Adrenal gland (tissue), 19 donors: ENCODE measurements at places on chromosomes 2 and 18.
A peak's percentile ranks its signal among the peaks of the same experiment; 100 is the strongest.

GRCh38 chr18:31819106-31819924 lies 58.6 kb upstream of the SLC25A52 start:
- no peak for DNase-seq

- DNase-seq = no peak
Measured at GRCh38 chr2:95382686-95383634, 19.5 kb upstream of the FAHD2A start.

- no peak for DNase-seq
Measured at GRCh38 chr2:127406454-127406853, 11.8 kb upstream of the PROC start.

DNA sequence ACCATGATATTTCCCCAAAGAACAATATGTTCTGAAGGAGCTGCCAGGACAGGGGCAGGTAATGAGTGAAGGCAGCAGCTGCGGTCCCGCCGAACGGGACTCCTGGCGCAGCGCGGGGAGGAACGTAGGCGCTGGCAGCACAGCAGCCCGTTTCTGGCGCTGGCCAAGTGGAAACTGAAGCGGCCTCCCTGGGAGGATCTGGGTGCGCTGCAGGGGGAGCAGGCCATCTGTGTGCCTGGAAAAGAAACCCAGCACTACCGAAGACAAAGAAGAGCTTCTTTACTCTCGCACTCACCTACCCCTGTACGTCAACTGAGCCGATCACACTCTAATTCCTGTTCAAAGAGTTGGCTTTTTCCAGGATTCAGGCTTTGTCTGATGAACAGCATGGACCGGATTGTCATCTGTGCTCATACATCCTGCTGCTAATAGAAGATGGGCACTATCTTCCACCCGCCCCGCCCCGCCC lies 11.8 kb downstream of the G6PC2 start:
- peak; percentile 15 for DNase-seq

- DNase-seq = no peak
Measured at GRCh38 chr2:192026059-192026824, 168.5 kb downstream of the TMEFF2 start.

GRCh38 chr18:44876755-44877154 lies 196.1 kb downstream of the SETBP1 start:
- no peak for DNase-seq

DNA sequence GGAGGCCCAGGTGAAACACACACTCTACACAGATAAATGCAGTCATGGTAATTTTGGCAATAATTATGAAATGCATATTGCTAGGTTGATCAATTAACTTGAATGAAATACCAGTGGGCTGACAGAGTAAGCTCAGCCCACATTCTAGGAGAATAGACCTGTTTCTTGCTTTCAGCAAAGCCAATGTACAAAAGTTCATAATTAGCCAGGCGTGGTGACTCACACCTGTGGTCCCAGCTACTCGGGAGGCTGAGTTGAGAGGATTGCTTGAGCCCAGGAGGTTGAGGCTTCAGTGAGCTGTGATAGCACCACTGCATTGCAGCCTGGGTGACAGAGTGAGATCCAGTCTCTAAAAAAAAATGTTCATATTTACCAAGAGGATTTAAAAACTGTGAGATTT lies 15.7 kb upstream of the MBP start:
- no peak for DNase-seq

DNA sequence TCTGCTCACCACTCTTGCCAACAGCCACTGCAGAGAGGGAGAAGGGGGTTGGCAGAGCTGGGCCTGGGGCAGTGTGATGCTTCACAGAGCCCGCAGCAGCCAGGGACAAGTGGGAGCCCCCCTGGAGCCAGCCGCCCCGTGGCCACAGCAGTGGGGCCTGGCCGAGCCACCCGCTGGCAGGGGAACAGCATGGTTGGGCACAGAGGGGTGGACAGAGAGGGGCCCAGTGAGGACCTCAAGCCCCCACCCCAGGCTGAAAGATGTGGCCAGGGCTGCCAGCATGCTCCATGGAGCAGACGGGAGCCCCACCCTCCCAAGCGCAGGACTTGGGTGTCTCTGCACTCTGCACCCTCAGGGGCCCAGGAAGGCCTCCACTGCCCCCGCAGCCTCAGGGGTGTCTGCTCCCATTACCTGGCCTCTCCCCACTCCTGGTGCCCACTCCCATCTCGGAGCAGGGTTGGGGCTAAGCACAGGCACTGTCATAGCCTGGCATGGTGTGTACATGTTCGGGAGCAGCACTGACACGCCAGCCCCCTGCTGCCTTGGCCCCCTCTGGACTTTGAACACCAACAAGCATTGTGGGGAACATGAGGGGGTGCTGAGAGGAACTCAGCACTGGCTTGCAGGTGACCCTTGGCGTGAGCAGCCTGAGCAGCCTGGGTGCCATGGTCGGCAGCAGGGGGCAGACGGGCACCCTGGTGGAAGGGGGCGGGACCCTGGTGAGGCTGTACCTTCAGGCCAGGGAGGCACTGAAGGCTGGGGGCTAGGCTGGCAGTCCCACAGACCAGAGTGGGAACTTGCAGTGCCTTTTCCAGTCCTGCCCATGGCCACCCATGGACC lies 279.6 kb upstream of the CYP26B1 start:
- no peak for DNase-seq

DNA sequence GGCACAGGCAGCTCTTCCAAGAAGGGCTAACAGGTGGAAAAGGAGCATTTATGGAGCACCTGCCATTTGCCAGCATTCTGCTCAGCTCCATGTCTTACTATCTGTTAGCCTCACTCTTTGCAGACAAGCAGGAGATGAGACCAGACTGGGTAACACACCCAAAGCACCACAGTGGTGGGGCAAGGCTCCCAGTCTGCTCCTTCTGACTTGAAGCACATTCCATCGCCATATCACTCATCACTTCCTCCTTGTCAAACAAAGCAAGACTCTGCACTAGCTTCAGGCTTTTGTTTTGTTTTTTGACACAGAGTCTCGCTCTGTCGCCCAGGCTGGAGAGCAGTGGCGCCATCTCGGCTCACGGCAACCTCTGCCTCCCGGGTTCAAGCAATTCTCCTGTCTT lies 182.8 kb downstream of the MGAT5 start:
- DNase-seq = no peak

DNA sequence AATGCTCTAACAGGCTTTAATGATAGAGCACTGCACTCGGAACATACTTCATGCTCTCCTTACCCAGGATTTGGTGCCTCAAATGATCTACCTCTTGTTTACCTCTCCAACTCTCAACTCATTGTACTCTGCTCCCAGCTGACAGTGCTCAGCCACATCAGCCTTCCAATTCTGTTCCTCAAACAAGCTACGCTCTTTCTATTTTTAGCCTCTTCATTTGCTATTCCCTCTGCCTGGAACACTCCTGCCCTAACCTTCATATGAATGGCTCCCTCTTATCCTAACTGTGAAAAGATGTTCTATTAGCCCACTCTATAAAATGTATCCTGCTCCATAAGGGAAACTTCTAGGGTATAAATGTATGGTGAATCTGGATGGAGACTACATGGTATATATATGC lies 42.5 kb downstream of the PIGN start:
- DNase-seq = no peak

DNA sequence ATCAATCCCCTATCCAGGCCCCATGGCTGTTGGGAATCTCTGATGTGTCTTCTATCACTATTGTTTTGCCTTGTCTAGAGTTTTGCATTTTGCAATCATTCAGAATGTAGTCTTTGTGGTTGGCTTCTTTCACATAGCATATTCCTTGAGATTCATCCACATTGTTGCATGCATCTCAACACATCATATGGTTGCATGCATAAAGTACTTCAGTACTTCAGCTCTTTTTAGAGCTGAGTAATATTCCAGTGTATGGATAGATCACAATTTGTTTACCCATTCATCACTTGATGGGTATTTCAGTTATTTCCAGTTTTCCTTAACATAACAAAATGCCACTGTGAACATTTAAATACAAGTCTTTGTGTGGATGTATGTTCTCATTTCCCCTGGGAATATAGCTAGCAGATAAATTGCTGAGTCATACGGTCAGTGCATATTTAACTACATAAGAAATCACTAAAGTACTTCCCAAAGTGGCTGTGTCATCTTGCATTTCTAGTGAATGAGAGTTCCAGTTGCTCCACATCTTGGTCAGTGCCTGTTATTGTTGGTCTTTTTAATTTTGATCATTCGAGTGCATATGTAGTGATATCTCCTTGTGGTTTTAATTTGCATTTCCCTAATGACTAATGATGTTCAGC lies 138.8 kb downstream of the BCL11A start:
- DNase-seq = no peak

DNA sequence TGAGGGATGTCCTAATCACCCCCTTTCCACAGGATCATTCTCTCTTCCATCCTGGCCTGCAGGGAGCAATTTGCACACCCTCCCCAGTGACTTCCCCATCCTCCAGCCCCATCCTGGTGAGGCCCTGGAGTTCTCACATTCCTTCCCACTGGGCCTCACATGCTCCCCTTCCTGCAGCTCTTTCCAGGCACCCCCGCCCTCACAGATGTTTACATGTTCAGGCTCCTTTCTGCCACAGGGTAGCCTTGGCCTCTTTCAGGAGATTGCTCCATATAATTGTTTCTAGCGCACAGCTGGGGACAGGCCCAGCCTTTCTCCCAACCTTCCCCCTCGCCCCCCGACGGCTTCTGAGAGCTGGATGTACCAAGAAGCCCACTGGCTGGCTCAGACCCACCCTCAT lies 288.4 kb upstream of the TRIB2 start:
- DNase-seq = peak; percentile 31

DNA sequence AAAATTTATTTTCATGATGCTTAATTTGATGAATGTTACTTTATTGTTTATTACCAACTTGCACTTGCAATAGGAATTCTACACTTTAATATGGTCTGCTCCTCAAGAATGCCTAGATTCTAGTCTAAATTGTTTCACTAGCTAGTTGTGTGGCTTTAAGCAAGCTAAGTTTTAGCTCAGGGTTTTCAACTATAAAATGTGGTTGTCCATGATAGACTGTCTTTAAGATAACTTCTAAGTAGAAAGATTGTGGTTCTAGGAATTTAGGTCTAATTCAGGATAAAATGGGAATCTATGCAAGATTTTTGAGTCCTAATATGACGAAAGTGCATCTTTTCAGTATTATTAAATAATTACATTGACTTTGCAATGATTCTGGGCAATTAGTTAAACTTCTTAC lies 294.0 kb downstream of the PLCL1 start:
- no peak for DNase-seq

- DNase-seq = no peak
Measured at GRCh38 chr2:197857476-197858107, 53.2 kb downstream of the PLCL1 start.

- DNase-seq = peak; percentile 14
Measured at GRCh38 chr2:68292108-68292710, 27.5 kb downstream of the CNRIP1 start.

- DNase-seq = no peak
Measured at GRCh38 chr2:45000341-45000901, 8.8 kb downstream of the SIX2 start.

GRCh38 chr2:15242936-15243461 lies 318.1 kb downstream of the NBAS start:
- no peak for DNase-seq

DNA sequence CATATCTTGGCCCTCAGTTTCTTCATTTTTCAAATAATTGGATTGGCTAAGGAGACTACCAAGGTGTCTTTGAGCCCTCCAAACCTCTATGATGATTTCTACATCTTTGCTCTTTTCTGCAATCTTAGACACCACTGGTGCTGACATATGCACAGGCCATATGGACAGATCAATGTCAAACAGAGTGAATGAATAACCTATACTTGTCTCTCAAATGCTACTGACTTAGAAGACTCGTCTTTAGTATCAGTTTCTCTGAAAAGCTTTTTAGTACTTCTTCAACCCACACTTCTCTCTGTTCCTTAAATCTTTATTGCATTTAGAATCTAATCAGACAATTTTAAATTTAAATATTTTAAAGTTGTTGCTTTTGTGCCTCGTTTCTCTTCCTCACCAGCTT lies 258.2 kb downstream of the LTBP1 start:
- no peak for DNase-seq

GRCh38 chr18:27501671-27502070 lies 316.6 kb upstream of the CHST9 start:
- no peak for DNase-seq

DNA sequence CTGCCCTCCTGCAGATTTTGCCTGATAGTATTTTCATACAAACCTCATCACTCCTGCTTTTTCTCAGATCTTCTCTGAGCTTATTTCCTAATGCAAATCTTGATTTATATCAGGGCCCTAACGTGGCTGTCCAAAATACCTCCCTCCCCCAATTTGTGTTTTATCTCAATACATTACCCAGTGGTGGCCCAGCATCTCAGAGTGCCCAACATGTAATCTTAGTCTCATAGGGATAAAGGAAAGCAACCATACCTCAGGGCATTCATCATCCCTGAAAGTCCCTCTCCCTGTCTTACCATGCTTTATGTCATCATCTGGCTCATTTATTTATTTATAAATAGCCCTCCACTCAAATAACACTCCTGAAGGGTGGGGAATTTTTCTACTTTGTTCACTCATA lies 135.3 kb downstream of the SLC8A1 start:
- no peak for DNase-seq

GRCh38 chr18:51643483-51643882 lies 446.0 kb upstream of the MEX3C start:
- no peak for DNase-seq

DNA sequence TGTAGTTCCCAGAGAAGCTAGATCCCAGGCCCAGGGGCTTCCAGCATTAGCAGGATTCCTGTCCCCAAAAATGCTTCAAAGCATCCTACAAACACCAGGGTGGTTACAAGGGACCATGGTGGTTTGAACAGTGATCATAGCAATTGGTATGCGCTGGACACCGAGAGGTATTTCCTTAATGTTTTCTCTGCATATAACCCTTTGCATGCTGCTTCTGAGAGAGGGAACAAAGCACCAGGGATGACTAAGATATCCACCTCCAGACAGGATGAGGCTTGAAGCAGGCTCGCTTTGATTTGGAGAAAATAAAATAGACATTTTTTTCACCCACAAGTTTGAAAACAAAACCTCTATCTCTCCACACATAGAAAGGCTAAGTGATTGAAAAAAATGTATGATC lies 50.5 kb upstream of the TSPYL6 start:
- DNase-seq = no peak

DNA sequence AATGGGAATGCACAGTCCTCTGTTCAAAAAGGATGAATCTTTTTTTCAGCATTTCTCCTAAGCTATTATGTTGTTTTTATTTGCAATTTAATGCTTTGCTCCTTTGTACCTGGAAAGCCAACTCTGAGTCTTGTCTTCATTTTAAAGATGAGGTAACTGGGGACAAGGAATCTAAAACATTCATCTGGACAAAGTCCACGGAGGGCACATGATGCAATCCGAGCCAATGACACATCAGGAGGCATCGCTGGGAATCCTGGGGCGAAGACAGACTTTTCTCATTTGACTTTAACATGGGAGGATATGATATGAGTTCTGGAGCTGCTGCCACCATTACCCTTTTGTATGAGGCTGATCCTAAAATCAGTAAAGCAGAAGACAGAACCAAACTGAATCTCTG lies 116.5 kb upstream of the REG3G start:
- no peak for DNase-seq

DNA sequence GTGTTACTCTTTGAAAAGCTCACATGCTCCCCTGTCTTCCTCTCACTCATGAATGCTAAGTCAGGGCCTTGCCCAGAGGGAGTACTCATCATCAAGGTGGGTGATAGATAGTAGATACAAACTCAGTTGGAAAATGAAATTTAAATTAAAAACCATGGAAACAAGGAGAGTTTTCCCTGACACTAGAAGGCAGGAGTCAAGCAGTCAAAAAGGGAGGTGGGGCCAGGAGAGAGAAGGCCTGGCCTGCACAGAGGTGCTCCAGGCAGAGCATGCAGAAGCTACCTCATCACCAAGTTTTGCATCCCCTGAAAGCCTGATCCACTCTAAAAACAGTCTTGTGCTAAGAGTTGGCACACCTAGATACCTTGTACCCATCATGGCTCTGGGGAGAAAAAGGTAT lies 143.7 kb downstream of the MYO5B start:
- peak; percentile 15 for DNase-seq
